Smooth muscle cell of the brain vasculature (primary cell): ENCODE measurements at places on chromosomes 5 and 9.

- DNase-seq = no peak
Measured at GRCh38 chr5:154258531-154259217, 68.1 kb downstream of the GALNT10 start.

DNA sequence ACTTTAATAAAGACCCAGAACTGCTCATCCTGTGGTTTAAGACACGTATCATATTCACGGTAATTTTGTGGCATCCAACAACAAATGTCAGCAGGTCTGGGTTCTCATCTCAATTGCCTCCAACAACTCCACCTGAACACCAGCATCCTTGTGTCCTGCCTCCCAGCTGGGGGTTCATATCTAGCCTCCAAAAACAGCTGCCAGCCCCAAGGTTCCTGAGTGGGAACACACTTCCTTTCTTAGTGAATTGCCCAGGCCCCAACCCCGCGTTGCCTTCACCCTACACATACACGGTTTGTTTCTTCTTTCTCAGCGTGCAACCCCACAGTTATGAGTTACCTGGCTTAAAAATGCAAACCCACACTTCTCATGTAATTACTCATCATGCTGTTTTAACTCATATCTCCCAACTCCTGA is 77.9 kb downstream of the SEMA4D start:
- DNase-seq = no peak

GRCh38 chr5:56637321-56637920 is 177.9 kb upstream of the MAP3K1 start:
- no peak for DNase-seq

GRCh38 chr5:27130587-27130986 is 92.2 kb upstream of the CDH9 start:
- DNase-seq = no peak

GRCh38 chr9:100440071-100440470 is 13.1 kb downstream of the MSANTD3 start:
- DNase-seq = no peak

DNA sequence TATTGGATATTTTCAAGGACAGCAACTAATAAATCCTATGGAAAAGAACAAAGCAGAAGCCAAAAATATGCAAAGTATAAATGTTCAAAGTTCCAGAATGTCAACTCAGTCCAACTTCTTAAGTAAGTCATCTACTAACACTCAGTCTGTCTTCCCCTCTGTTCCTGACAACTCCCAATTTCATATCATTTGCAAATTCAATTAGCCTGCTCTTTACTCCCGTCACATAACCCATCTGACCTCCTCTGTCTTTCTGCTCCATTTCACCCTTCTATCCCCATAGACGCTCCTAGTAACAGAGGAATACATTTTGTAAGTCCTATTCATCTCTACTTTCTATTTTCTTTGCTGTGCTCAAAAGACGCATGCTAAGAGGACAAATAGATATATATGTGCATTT is 659.8 kb upstream of the MEF2C start:
- DNase-seq = no peak

GRCh38 chr5:142819292-142819691 is 49.1 kb downstream of the ARHGAP26 start:
- no peak for DNase-seq

DNA sequence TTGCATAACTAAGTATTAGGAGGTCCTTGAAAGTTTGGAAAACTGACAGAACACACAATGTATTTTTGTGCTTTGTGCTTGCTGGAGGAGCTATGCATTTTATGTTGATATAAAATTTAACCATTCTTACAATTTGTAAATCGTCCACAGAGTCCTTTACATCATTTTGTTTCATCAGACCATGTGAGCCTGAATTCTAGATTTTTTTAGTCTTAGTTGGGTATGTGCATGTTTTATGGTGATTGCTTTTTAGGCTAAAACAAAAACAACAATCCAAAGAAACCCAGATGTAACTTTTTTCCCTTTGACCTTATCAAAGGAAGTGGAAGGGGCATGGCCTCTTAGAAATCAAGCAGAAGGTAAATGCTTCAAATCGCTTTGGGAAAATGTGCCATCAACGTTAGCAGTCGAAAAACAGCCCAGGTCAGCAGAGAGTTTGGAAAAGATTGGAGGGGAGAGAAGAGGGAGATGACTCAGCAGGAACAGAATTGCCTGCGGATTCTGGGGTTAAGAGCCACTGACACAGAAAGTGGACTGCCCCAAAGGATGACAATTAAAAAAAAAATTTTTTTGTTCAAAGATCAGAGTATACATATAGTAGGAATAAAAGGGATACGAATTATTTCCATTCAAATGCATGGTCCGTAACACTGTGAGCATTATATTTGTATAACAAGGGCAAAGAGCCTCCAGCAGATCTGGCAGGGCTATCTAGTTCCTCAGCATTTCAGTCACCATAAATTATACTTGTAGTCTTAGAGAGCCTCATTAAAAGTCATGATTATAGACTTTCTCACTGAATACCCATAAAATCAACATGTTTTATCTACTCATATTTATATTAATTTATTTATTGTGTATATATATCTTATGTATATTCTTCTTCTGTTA is 253.5 kb upstream of the HAPLN1 start:
- no peak for DNase-seq

- DNase-seq = no peak
Measured at GRCh38 chr5:11139217-11139865, 378.3 kb upstream of the DAP start.

DNA sequence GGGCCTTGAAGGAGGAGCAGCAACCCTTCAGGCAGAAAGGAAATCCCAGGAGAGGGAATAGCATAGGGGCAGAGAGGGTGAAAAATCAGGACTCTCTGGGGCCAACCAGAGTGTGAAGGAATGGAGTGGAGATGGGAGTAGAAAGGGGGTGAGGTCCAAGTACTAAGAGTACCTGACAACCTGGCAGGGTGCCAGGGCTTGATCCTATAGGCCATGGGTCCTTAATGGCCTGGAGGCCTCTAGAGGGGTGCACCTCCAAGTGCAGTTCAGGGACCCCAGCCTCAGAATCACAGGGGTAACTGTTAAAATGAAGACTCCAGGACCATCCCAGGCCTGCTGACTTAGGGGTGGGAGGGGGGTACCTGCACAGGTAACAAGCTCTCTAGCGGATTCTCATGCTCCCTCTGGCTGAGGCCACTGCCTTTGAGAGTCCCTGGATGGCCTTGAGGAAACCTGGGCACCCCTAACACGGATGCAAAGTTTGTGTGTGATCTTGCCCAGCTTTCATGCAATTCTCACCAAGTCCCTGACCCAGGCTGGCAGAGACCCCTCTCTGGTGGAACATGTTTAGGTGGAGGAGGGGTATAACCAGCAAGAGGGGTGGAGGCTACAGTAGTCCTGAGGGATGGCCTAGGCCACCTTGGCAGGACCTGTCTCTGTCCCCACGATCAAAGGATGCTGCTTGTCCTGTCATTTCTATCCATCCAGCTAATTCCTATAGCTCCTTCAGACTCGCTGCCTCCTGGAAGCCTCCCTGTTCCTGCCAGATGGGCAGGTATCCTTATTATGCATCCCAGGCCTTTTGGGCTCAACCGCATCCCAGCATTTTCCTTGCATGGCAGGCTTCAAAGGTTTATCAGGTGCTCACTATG is 17.6 kb upstream of the CSF1R start:
- DNase-seq = no peak

DNA sequence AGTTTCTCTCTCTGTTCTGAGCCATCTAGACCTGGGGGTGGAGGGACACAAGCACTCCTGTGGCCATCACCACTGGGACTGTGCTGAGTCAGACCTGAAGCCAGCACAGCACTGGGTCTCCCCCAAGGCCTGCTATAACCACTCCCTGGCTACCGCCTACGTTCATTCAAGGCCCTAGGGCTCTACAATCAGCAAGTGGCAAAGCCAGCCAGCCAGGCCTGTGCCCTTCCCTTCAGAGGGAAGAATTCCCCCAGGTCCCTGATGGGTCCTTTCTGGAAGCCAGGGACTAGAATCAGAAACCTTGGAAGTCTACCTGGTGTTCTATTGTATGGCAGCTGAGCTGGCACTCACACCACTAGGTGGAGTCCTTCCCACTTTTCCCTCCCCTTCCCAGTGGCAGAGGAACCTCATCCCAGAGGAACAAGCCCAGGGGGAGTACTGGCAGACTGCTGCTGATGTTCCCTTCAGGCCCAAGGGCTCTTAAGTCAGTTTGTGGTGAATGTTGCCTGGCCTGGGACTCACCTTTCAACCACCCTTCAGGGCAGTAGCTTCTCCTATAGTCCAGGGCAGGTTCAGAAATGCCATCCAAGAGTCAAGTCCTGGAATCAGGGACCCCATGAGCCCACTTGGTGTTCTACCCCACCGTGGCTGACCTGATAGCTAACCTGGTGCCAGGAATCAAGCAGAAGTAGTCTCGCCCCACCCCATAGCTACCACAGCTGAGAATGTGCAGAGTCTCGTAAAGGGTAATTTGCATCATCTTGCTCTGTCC is 20.0 kb downstream of the JMY start:
- DNase-seq = no peak

DNA sequence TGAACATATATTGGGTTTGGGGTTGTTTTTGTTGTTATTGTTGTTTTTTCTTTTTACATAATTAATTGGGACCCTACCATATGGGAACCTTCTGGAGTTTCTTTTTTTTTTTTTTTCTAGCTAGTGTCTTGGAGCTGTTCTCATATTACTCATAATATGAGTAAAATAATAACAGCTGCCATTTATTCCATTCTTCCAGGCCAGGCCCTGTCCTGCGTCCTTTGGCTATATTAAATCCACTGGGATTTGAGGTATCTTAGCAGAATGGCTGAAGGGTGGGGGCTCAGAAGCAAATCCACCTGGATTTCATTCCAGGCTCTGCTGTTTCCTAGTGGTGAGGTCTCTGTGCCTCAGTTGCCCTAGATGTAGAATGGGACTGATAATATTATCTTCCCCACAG is 47.2 kb upstream of the RPL26L1 start:
- DNase-seq = no peak

DNA sequence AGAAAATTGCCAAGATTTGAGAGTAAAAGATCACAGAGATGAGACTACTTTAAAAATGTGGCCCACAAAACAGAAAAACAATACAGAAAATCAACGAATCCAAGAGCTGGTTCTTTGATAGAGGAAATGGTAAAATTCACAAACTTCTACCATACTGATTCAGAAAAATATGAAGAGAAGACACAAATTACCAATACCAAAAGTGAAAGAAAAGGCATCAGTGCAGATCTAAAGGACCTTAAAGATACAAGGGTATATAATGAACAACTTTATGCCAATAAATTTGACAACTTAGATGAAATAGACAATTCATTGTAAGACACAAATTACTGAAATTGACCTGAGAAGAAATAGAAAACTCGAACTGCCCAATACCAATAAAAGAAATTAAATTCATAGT is 24.4 kb upstream of the SLC1A1 start:
- DNase-seq = no peak

DNA sequence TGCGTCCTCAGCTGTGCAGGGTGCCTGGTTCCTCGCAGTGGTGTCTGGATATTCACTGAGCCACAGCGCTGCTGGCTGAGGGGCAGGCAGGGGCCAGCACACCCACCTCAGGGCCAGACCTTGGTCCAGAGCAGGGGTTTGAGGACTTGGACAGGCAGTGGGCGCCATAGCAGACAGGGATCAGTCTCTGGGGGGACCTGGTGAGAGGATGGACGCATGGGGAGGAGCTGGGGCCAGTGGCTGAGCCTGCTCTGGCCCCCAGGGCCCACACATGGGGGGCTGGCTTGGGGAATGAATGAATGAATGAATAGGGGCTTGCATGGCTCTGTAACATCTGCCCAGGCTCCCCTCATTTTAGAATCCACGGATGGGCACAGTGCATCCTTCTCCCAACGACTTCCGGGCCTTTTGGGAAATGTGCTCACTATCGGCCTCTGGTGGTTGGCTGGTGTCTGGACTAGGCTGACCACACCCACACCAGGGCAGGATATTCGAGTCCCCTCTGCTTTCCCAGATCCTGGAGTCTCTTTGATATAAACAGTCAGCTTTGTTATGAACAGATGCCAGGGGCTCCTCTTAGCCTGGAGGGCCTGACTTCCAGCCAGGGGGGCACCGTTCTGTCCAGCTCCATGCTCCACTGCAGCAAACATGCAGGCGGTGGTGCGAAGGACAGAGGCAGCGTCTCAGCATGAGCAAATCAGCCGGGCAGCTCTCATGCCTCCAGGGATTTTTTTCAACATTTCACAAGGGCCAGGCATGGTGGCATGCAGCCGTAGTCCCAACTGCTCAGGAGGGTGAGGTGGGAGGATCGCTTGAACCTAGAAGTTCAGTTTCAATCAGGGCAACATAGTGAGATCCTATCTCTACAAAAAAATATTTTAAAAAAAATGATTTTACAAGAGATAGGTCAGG is 62.6 kb downstream of the NEK6 start:
- no peak for DNase-seq

- no peak for DNase-seq
Measured at GRCh38 chr5:158054223-158055110, 195.5 kb upstream of the CLINT1 start.

DNA sequence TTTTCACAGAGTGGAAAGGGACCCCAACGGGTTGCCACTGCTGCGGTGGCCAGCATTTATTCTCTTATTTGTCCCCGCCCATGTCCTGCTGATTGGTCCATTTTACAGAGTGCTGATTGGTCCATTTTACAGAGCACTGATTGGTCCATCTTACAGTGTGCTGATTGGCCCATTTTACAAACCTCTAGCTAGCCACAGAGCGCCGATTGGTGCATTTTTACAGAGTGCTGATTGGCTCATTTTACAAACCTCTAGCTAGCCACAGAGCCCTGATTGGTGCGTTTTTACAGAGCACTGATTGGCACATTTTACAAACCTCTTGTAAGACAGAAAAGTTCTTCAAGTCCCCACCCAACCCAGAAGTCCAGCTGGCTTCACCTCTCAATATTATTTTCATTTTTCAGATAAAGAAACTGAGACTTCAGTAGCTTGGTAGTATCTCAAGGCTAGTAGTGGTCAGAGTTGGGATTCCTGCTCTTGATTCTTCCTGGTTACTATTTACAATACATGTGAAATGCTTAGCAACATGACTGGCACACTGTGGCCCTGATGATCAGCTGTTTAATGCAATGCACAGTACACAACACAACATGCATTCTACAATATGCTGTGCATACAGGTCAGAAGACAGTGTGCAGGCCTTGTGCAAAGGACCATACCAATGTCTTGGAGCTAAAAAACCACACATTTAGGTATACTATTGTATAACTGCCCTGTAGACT is 63.6 kb upstream of the BOD1 start:
- DNase-seq = no peak
